WTC11 (cell line): ENCODE measurements at places on chromosomes 12 and 14. TPM values are rescaled to one million over a fixed set of nuclear protein-coding genes. Genes with fewer than 3 reads are reported as not detected.

Gene NRXN3
- 2.5 to 3.0 TPM (median 2.9 TPM) in 3 replicates for total RNA-seq

Gene OR6C2
- total RNA-seq, result not detected in 3 replicates

- DNase-seq, result no peak
Measured at GRCh38 chr12:53978477-53979356, 4.0 kb upstream of the HOTAIR start.

DNA sequence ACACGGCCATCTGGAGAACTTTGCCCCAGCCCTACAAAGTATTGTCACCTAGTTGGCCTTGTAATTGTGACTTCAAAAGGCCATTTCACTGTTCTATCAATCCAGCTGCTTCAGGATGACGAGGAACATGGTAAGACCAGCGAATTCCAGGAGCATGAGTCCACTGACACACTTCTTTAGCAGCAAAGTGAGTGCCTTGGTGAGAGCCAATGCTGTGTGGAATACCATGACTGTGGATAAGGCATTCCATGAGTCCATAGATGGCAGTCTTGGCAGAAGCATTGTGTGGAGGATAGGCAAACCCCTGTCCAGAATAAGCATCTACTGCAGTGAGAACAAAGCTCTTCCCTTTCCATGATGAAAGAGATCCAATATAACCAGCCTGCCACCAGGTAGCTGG, 1009.1 kb upstream of the USP15 start:
- no peak for DNase-seq
